ENCODE measurements at places on chromosomes 4 and X.

DNA sequence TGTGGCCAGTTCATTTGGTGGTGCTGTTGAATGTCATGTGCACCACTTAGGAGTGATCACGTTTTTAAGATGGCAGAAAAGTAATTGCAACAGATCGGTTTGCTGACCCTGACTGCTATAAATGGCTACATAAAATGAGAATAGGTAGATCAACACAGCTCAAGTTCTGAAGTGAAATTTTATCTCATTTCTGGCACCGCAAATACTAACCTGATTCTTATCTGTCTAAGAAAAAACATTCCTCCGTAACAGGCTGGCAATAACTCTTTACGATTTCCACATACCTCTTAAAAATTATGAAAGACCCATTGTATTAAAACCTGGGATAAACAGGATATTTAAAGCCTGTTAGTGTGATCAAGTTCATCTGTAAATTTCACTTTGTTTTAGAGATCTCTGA is 387.5 kb downstream of the PDGFC start:
- no peak for DNase-seq

DNA sequence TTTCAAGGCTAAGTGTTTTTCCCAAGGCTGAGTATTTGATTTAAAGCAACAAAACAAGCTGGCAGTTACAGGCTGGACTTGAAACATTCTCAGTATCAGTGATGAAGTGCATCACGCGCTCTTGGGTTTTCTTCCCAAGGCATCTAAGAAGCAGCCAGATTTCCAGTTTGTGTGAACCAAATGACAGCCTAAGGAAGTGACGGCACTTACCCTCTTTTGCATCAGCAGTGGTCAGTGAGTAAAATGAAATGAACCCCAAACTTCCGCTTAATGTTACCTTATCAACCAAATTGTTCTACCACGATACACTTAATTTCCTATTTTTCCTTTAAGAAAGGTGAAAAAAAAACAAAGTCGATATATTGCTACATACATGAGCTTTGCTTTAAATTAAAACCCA is 15.8 kb upstream of the GYPE start:
- DNase-seq, result no peak

- no peak for DNase-seq
Observed at GRCh38 chrX:23789386-23790154, 6.6 kb downstream of the SAT1 start.

- DNase-seq, result no peak
Observed at GRCh38 chrX:22859642-22860041, 140.1 kb upstream of the DDX53 start.

- DNase-seq, result no peak
Observed at GRCh38 chrX:53685711-53686110, 808 bp downstream of the HUWE1 start.

- DNase-seq, result no peak
Observed at GRCh38 chr4:181193131-181193930, 1049.9 kb upstream of the TENM3 start.

DNA sequence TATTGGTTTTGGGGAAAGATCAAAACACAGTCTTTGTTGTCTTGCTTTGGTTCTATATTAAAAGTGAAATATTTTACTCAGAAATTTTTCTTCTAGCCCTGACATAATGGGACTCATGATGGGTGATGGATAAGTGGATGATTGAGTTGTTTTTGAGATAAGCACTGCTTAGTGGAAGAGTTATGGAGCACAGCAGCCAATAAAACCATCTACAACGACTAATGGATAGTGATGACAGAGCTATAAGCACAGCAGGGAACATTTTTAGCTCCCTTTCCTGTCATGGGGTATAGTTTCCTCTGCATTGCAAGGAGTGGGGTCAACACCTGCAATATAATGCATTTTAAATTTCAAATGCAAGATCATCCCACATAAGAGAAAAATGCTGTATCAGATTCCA is 812.4 kb downstream of the STPG2 start:
- no peak for DNase-seq

Measured in stimulated activated CD4-positive, alpha-beta T cell treated with anti-CD3 and anti-CD28 coated beads, TNF-alpha, amount 100 ng/mL, for 4 hours (primary cell).